H54 (cell line): ENCODE measurements at places on chromosomes 13 and 19.
A peak's percentile ranks its signal among the peaks of the same experiment; 100 is the strongest.

DNA sequence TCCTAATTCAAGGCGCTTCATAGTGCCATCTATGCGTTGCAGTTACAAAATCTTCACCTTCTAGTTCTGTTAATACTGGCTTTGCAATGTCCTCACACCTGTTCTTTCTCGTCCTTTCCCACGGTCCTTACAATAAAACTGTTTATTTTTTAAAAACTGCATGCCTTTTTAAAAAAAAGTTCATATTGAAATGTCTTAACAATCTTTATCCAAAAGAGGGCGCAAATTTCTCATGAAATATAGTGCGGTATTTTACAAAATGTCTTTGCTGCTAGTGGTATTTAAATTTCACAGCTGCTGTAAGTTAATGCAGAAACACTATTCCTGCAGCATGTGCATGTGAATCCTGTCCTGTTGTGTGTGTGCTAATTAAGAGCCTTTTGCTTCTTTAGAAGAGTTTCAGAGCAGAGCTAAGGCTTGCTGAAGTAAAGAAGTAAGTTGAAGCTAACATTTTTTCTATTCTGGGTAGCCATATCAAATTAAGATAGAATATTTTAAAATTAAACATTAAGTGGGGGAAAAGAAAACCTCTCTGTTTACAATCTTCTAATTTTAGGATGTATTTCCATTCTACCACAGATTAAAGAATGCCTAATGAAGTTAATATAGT lies 15.8 kb upstream of the CLDN10 start:
- no peak for DNase-seq

DNA sequence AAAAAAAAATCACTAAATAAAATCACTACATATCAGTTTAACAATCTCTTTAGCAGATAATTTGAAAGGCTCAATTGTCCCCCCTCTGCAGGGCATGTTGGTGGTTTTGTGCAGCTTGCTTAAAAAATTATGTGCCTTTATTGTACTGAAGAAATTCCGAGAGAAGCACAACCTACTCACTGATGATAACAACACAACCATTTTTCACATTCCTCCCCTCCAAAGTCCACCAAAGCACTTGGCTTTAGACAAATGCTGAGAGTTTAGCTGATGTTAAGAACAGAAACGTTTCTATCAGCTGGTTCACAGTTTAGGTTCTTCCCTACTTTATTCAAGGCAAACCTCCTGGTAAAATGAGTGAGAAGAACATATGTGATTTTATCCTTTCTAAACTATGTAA lies 923 bp downstream of the DOCK9 start:
- DNase-seq = no peak

- DNase-seq = peak; percentile 80
Observed at GRCh38 chr13:114124921-114125320, 7.5 kb downstream of the RASA3 start.

GRCh38 chr13:32408296-32409000 lies 19.5 kb downstream of the N4BP2L1 start:
- DNase-seq = no peak

- DNase-seq = no peak
Observed at GRCh38 chr13:37263871-37264270, 158.4 kb upstream of the CSNK1A1L start.

GRCh38 chr13:108957369-108958012 lies 328.1 kb downstream of the MYO16 start:
- DNase-seq = peak; percentile 61

DNA sequence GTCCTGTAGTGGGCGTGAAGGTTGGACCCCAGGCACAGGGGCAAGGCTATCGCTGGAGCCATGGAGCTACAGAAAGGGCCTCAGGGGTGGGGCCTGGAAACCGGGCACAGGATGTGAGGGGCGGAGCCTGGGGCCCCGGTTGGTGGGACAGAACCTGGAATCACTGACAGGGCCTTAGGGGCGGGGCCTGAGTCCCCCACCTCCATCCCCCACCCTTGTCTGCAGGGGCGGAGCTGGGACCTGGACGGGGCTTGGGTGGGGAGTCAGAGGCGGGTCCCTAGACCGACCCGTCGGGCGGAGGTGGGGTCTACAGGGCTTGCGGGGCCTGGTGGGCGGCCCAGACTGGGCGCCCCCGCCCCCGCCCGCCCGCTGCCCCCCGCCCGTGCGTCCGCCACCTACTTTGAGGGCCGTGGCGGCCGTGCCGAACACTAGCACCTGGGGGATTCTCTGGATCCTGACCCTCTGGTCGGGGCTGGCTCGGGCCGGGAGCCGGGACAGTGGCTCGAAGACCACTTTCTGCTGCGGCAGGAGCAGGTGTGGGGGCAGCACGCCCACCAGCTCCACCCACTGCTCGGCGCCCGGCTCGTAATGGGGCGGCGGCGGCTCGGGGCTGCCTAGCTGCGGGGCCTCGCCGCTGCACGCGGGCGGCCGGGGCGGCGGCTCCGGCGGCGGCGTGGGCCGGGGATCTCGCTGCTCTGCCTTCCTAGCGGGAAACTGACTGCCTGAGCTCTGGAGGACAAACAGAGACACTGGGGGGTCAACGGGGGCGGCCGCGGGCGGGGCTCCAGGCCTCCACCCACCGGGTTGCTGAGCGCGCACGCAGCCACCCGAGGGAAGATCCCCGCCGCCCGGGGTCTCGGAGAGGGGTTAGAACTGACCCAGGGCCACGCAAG lies 26.3 kb downstream of the DCAF15 start:
- no peak for DNase-seq

DNA sequence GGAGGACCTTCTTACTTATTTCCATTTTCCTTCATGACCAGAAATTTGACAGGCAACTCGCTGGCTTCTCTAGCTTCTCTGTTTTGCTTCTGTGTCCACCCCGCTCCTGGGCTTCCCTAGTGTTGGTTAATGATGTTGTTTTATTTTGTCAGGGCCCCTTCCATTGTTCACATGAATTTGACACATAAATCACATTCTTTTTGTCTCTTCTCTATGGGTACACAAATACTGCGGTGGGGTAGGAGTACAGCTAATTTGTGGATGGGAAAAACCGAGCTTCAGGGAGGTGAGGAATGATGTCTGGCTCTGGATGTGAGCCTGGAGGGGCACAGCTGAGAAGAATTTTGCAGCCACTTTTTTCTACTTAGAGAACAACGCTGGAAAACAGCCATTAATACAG lies 199.8 kb downstream of the DNAJC15 start:
- no peak for DNase-seq

DNA sequence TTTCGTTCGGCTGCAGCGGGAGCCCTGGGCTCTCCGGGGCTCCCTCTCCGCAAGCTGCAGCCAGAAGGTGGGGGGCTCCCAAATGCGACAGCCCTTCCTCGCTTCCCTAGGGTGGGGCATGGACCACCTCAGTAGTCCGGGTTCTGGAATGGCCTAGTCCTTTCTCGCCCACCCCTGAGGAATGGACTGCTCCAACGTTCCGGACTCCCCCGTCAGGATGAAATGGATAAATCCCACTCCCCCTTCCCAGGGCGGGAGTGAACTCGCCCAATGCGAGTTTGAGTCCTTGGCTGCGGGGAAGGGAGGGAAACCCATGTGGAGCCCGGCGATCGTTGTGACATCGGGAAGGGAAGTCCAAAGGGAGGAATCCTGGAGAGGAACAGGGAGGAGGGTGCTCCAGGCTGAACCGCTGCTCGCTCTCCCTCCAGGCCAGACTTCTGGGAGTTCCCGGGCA lies 5.5 kb downstream of the HRC start:
- DNase-seq = no peak

DNA sequence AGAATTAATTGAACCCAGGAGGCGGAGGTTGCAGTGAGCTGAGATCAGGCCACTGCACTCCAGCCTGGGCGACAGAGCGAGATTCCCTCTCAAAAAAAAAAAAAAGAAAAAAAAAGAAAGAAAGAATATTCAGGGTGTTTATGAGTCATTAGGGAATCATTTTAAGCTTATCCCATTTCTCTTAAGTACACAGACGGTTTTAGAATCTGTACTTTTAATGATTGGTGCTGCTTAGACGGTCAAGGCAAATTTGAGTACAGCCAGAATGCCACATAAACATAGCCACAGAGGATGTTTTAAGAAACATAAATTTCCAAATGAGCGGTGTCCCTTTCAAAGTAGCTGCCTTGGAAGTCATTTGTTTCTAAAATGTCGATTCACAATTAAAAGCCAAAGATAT lies 2.6 kb downstream of the SPRYD7 start:
- no peak for DNase-seq

DNA sequence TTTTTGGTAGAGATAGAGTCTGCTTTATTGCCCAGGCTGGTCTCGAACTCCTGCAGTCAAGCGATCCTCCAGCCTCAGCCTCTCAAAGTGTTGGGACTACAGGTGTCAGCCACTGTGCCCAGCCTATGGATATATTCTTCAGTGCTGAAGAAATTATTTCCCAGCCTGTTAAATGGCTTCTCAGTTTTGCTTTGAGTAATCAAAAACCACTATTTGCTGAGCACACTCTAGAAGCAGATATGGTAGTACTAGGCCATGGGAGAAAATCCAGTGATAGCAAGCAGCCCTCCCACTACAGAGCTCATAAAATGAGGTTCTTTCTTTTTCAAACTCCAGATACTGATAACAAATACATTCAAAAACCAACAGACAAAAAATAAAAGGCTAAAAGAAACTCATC lies 80.6 kb upstream of the CLDN10 start:
- no peak for DNase-seq

- no peak for DNase-seq
Observed at GRCh38 chr13:41660411-41660810, 203.1 kb downstream of the RGCC start.

DNA sequence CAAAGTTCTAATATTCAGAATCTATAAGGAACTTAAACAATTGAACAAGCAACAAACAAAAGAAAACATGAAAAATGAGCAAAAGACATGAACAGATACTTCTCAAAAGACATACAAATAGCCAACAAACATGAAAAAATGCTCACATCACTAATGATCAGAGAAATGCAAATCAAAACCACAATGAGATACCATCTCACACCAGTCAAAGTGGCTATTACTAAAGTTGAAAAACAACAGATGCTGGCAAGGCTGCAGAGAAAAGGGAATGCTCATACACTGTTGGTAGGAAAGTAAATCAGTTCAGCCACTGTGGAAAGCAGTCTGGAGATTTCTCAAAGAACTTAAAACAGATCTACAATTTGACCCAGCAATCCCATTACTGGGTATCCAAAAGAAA lies 74.3 kb downstream of the CRYL1 start:
- DNase-seq = no peak

GRCh38 chr13:109941951-109942350 lies 155.6 kb upstream of the IRS2 start:
- no peak for DNase-seq

DNA sequence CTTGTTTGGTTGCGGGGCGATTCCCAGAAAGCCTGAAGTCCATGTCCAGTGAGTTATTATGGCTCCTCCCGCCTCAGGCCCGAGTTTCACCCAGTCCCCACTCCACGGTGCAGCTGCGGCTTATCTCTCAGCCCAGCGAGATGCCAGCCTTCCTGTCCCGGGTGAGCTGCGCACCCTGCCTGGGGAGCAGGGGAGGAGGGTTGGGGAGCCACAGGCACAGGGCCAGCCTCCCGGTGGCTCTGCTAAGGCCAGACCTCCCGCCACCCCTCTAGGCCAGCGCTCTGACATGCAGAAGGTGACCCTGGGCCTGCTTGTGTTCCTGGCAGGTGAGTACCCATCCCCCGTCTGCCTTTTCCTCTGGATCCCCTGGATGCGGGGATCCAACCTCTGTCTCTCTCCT lies 3.5 kb downstream of the FXYD3 start:
- DNase-seq = no peak

- no peak for DNase-seq
Observed at GRCh38 chr13:59885076-59885475, 278.7 kb downstream of the DIAPH3 start.
